Stimulated activated CD8-positive, alpha-beta memory T cell treated with anti-CD3 and anti-CD28 coated beads, Interleukin-7, amount 100 ng/mL, for 1 hour (primary cell): ENCODE measurements at places on chromosomes 16 and 17.

GRCh38 chr17:49132699-49133364 is at the start of gene B4GALNT2:
Gene B4GALNT2 (plus strand): TSS chr17:49132769. CDS start chr17:49132793, 24 bp downstream.
- no peak for DNase-seq

GRCh38 chr17:8016632-8017424 is 14.4 kb downstream of the GUCY2D start:
- no peak for DNase-seq

GRCh38 chr16:59878999-59879398 is 1144.9 kb upstream of the GOT2 start:
- no peak for DNase-seq

- DNase-seq: no peak
Measured at GRCh38 chr17:81251094-81251708, 12.1 kb downstream of the NDUFAF8 start.

GRCh38 chr17:68384941-68385340 is 72.4 kb downstream of the WIPI1 start:
- no peak for DNase-seq

DNA sequence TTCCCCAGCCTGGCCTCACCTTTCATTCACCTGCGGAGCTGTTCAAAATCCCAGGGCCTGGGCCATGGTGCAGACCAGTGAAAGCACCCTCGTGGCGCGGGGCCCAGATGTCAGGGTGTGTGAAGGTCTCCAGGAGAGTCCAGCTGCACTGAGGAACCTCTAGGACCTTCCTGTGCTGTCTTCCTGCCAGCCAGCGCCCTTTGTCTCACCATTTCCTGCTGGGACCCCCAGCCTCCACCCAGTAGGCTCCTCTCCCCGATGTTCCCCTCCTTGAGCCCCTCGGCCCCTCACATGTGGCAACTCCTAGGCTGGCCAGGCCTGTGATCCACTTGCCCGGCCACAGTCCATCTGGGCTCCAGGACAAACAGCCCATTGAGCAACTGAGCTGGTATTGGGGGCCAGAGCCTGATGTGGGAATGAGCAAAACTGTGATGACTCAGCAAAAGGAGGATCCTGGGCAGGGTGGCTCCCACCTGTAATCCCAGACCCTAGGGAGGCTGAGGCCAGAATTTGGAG is 677 bp downstream of the SULT1A2 start:
- DNase-seq: no peak

DNA sequence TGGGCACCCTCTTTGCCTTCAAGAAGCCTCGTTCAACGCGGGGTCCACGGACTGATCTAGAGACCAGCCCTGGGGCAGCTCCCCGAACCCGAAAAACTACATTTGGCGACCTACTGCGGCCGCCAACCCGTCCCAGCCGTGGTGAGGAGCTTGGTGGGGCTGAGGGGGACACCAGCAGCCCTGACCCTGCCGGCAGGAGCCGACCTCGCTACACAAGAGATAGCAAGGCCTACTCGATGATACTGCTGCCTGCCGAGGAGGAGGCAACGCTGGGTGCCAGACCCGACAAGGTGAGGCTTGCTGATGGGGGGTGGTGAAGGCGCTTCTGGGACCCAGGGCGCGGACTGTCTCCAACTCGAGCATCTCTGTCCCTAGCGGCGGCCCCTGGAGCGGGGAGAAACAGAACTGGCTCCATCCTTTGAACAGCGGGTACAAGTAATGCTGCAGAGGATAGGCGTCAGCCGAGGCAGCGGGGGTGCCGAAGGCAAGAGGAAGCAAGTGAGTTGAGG is 5.6 kb downstream of the ACD start:
- DNase-seq: no peak

- no peak for DNase-seq
Measured at GRCh38 chr17:1810450-1811103, 19.1 kb downstream of the SMYD4 start.

- DNase-seq: no peak
Measured at GRCh38 chr16:65113441-65113840, 8.4 kb downstream of the CDH11 start.

- DNase-seq: no peak
Measured at GRCh38 chr17:14202388-14203166, 34.1 kb downstream of the CDRT15 start.
